ENCODE measurements at places on chromosomes 4 and X.

GRCh38 chr4:189001971-189002450, 862.8 kb downstream of the TRIML1 start:
- DNase-seq = no peak

DNA sequence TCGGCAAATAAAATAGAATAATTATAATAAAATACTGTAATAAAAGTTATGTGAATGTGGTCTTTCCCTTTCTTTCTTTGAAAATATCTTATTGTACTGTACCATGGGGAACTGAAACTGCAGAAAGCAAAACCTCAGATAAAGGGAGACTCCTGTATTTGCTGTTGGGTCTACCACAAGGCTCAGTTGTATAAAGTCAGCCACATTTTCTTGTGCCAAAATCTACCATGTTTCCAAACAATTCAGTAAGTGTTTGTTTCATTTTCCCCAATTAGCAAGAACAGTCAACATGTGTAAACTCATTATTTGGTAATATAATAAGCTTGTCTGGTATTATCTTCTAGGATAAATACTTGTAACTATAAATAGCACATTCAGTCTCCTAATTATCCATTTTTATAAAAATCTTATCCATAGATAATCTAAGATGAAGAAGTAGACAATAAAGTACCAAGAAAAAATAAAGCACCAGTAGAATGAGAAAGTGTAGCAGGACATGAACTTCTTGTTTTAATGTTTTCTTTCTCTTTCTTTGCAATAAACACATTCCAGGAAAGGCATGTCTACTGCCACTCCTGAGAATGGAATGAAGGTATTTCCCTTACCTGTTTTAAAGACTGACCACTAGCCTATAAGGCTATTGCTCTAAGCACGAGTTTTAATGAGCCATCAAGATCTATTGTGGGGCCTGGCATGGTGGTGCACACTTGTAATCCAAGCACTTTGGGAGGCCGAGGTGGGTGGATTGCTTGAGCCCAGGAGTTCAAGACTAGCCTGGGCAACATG, 15.0 kb upstream of the OTUD4 start:
- no peak for DNase-seq

- no peak for DNase-seq
These were observed 149.4 kb downstream of the TSPAN5 start for GRCh38 chr4:98508829-98509598.

DNA sequence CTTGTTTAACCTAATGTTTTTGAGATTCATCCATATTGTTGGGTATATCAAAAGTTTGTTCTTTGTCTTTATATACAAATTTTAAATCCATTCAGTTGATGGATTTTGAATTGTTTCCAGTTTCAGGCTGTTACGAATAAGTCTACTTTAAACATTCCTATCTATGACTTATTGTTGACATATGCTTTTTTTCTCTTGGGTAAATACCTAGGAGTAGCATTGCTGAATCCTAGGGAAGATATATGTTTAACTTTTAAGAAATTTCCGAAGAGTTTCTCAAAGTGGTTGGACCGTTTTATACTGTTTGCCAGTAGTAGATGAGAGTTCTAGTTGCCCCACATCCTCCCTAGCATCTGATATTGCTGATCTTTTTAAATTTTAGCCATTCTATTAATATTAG, 60.9 kb upstream of the IL13RA1 start:
- no peak for DNase-seq

DNA sequence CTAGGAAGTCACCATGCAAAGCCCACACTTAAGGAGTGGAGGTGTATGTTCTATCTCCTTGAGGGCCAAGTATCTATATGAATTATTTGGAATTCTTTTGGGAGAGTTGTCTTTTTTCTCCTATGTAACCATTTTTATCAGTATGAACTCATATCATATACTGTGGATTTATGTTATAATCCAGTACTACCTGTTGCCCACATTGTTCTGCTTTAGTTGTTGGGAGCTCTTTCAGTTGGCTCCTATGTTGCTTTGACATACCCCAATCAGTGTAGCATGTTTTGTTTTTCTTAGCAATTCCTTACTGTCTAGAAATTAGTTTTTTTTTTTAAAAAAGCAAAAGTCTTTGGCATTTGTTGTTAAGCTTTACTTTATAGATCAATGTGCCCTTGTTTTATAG, 13.0 kb downstream of the UCHL1 start:
- no peak for DNase-seq

GRCh38 chrX:22203186-22203585, 69.5 kb upstream of the CBLL2 start:
- no peak for DNase-seq

DNA sequence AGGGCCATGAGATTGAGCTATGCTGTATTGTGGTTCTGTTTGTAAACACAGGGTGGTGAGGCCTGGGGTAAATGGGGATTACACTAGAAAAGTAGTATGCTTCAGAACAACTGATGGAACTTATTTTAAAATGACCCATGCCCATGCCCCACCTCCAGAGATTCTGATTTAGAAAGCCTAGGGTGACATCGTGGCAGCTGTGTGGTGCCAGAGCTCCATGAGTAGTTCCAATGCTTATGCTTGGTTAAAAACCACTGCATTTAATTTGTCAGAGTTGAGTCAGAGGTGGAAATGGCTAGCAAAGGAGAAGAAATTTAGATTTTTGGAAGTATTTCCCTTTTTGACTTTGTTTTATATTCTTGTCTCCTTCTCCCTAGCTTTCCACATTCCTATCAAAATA, 63.4 kb upstream of the PDE5A start:
- no peak for DNase-seq

- no peak for DNase-seq
These were observed 212.3 kb downstream of the NAP1L3 start for GRCh38 chrX:93461060-93461459.

DNA sequence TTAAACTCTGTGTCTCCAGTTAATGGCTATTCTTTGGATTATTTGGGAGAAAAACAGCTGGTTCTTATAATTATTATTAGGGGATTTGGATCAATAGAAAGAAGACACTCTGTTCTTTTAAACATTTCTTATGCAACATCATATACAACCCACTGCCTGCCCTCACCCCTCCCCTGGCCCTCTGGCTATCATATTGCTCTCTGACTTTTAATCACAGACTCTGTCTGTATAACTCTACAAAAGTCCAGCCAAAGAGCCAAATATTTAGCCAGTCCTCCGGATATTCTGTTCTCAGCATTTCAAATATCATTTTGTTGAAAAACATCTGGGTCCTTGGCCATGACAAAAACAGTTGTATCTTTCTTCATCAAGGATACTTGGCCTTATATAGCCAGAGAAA, 19.0 kb upstream of the PACRGL start:
- DNase-seq = no peak

GRCh38 chr4:94372228-94372978, 29.8 kb upstream of the HPGDS start:
- no peak for DNase-seq

DNA sequence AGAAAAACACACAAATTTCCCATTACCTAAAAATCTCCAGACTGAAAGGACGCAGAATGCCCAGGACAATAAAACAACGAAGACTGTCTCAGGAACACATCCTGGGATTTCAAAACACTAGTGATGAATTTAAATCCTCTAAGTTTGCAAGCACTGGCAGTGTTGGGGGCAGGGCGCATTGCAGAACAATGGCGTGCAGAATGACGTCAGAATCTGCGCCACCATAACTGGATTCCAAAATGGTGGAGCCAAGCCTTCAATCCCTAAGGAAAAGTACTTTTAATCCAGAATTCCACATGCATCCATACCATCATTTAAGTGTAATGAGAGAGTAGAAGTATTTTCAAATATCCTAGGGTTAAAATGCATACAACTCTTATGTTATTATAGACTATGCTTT, 679.1 kb downstream of the TRIML1 start:
- no peak for DNase-seq

- no peak for DNase-seq
These were observed 1431.1 kb upstream of the PCDH7 start for GRCh38 chr4:29289118-29289517.

DNA sequence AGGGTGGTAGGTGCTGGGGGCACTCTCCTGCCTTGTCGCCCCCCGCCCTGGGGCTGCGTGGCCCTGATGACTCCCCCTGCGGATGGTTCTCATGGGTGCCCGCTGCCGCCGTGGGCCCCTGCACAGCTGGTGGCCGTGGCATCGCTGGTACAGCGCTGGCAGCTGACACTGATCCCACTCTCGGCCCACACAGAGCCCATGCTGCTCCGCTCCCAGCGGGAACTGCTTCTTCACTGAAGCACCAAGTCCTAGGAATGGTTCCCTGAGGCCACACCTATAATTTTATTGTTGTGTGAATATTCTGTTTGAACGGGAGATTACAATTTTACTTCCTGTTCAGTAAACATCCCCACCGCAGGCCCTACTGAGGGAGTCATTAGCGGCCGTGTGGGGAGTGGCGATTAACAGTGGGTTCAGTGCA, 138.6 kb upstream of the NKX1-1 start:
- peak; percentile 49 for DNase-seq

DNA sequence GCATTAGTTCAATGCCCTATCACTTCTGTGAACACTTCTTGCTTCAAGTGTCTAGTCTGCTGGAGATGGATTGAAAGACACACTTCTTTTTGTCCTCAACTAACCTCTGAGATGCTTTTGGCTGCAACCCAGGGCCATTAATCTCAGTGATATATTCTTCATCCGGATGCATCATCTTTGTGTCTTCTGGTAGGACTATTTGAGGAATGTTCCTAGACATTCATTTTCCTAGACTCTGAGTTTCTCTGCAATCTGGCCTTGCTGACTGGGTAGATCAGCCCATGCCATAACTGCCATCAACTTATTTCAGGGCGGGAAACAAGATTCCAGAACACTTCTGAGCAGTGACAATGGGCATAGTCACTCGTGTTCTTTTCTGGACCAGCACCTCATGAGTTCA, 329.4 kb downstream of the PDGFC start:
- no peak for DNase-seq

GRCh38 chr4:94848326-94848725, 90.6 kb downstream of the BMPR1B start:
- no peak for DNase-seq

GRCh38 chrX:2226906-2227656, 273.7 kb downstream of the DHRSX start:
- DNase-seq = no peak

DNA sequence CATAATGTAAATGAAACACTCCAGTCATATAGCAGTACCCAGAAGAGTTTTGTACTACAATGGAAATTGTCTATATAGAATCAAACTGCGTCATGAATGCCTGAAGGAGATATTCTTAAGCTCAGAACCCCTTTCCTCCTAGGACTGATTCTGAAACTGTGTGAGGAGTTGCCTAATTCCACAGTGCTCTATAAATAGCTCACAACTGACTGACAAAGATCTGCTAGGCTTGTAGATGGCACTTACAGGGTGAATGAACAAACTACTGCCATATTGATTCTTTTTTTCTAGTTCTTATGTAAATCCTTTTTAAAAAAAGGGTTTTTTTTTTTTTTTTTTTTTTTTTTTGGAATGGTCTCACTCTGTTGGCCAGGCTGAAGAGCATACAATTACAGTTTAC, 30.1 kb upstream of the UGT2B17 start:
- no peak for DNase-seq

- DNase-seq = no peak
These were observed 58.7 kb upstream of the KLF3 start for GRCh38 chr4:38605181-38605752.

DNA sequence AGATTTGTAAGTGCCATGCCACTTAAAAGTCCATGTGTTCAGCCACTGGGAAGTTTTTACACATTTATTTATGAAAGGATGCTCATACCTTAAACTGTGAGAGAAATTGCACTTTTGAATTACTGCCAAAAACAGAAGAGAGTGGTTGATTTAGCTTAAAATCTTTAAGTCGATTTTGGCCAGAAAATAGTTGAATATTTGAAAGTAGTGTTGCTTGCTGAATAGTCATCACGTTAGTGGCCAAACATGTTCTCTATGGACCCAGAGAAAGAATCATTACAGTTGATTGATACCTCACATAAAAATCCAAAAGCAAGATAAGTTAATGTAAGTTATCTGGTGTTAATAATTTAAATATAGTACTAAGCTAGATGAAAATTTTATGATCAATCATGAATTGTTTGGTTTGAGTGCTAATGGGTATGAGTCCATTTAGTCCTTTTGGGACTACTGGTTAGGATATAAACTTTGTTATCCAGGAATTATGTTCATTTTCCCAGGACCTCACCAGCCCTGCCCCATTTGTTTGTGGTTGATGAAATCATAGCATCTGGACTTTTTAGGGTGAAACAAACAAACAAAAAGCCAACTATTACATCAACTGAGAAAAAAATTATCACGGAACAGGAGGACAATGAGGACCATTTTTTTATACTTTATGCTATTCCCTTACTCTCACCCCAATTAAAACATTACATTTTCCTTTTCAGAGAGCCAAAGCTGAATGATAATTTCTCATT, 6.3 kb downstream of the GIMD1 start:
- no peak for DNase-seq

DNA sequence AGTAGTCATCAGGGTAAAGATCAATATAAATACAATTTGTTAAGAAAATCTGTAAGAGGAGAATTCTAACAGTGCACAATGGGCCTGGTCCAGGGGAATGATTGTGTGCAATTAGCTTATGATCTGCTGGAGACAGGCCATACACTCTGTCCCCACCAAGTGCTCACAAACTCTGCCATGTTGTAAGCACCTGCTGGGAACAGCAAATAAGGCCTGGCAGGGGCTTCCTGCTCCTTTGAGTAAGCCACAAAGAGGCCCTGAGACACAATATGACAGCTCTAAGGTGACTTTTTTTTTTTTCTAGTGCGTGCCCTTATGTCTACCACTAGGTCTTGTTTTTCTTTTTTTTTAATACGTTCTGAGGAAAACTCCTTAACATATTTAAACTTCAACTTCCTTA, 866.3 kb upstream of the PCDH7 start:
- no peak for DNase-seq

DNA sequence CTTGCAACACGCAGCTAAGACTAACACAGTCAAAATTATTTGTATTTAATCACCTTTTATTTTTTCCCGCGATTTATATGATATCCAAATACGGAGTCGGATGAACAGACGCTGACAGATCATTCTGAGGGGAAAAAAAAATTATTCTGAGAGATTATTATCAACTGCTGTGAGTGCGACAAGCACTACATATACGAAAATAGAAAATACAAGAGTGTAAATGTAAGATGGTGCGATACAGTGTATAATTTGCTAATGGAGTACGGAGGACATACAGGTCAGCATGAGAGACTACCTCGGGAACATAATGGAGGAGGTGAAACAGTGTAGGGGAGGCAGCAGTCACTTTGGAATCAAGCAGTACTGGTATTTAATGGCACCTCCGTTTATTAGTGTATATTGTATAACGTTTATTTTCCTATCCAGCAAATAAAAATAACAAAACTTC, 2.8 kb upstream of the LIN54 start:
- no peak for DNase-seq

DNA sequence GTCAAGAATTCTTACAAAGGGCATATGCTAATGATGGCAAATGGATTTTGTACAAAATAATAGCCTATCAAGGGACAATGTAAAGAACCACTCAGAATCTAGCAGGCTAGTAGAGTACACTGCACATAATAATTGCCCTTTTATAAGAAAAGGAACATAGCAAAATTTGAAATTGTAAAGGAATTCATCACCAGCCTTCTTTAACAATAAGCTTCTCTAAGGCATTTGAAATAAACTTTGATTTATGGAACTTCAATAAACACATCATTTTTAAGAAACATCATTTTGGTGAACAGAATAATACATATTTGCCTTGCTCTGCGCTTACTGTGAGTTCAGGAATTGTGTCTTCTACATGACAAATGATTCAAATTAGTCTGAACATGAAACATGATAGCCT, 9.7 kb upstream of the ATP10D start:
- no peak for DNase-seq

GRCh38 chr4:152064753-152065152, 303.9 kb upstream of the GATB start:
- no peak for DNase-seq
